ENCODE measurements at places on chromosomes 12 and 14. TPM values are rescaled to one million over a fixed set of nuclear protein-coding genes. Genes with fewer than 3 reads are reported as not detected.

The LRP6 gene
- 19.7 TPM for total RNA-seq

The PLXNC1 gene
- 0.04 TPM for total RNA-seq

The CLEC1B gene
- not detected for total RNA-seq

The SDS gene
- 0.40 TPM for total RNA-seq

The P2RX7 gene
- not detected for total RNA-seq

The P2RX2 gene
- not detected for total RNA-seq

The NRXN3 gene
- 1.0 TPM for total RNA-seq

The KITLG gene
- 11.1 TPM for total RNA-seq

The KRT8 gene
- total RNA-seq = 4,320 TPM

Data from A549 treated with ZK216348 at 1 μM for 4 hours (cell line).